ENCODE measurements at places on chromosomes 7 and 10.

GRCh38 chr10:68419376-68419775 is 12.3 kb upstream of the RUFY2 start:
- no peak for DNase-seq

GRCh38 chr10:30215623-30216022 is 133.5 kb downstream of the MTPAP start:
- DNase-seq: no peak

DNA sequence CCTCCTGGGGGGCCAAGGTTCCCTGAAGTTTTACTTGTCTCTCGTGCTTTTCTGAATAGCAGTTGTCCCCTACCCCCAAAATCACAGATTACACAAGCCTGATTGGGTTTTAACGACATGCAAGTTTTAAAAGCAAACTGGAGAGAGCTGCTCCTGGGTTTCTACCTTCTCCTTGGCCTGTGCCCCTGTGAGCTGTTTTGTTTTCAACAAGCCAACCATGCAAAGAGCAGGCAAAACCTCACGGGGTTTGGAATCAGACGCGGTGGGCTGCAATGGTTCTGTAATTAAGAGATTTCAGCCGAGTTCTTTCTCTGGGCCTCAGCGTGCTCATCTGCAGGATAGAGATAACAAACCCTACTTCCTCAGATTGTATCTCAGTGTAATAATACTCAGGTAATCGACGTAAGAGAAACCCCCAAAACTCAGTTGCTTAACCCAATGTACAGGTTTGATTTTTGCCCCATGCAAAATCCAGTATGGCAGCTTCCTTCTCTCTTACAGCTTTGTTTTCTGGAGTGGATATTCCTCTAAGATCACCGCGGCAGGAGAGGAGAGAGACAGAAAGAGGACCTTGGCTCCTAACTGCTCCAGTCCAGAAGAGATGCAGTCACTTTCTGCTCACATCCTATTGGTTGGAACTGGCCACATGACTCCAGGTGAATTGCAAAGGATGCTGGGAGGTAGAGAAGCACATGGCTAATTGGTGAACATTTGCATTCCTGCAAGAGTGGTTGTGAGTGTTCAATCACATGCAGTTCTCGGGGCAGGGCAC is 42.0 kb downstream of the MYL10 start:
- no peak for DNase-seq

GRCh38 chr7:109003742-109004141 is 434.1 kb downstream of the DNAJB9 start:
- DNase-seq: no peak

GRCh38 chr10:88616250-88616977 is 29.9 kb downstream of the LIPJ start:
- no peak for DNase-seq

GRCh38 chr10:9342885-9343570 is 1288.5 kb downstream of the GATA3 start:
- no peak for DNase-seq

DNA sequence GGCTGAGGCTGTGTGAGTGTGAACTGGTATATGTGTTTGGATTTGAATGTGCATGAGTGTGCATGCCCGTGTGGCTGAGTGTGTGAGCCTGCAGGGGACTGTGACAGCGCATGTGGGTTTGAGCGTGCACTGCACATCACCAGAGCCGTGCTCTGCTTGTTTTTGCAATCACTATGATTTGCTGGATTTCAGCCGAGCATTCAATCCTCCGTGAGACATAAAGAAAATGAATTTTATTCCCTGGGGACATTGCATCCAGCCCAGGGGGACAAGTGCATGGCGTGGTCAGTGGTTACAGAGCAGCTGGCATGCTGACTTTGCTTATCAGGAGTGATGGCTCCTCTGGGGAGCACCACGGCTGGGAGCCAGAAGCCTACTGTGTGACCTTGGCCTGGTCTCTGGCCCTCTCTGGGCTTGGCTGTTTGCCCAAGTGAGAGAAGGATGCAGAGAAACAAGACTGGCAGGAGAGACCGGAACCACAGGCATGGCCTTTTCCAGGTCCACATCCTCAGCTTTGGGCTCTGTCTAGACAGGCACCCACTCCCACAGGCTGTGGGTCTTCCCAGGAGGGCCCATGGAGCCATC is 160.2 kb upstream of the UNC5B start:
- no peak for DNase-seq

DNA sequence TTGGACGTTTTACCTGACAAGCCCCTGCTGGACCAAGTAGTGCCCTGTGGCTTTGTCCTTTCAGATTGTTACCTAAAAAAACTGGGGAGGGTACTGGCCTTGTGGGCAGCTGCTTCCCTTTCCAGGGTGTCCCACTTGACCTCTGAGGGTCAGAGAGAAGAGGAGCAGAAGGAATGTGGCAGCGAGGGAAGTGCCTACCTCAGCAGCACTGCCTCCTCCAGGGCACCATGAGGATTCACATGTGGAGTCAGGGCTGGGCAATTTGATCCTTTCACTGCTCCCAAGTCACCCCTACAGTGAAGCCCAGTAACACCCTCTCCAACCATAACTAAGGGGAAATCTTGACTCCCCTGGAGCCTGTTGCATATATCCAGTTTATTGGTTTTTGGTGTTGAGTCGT is 64.6 kb downstream of the ITGB1 start:
- DNase-seq: no peak

DNA sequence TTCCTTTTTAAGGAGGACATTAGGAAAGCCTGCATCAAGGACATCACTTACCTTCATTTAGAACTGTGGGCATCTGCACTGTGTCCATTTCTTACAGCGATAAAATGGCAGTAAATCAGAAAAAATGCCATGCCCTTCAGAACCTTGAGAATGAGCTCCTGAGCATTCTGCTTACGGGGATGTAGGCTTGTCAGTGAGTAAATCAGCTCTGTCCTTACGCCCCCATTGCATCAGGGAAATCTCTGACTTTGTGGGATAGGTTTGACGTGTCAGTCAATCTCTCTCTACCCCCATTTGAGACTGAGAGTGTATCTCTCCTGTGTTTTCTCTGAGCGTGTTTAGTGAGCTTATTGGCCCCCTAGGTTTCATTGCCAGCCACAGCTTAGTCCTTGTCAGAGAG is 837.1 kb downstream of the LRMDA start:
- no peak for DNase-seq

- no peak for DNase-seq
These were observed 71.5 kb downstream of the RHOBTB1 start for GRCh38 chr10:60872451-60872850.

GRCh38 chr10:132308587-132309470 is 1.1 kb upstream of the STK32C start:
- no peak for DNase-seq

DNA sequence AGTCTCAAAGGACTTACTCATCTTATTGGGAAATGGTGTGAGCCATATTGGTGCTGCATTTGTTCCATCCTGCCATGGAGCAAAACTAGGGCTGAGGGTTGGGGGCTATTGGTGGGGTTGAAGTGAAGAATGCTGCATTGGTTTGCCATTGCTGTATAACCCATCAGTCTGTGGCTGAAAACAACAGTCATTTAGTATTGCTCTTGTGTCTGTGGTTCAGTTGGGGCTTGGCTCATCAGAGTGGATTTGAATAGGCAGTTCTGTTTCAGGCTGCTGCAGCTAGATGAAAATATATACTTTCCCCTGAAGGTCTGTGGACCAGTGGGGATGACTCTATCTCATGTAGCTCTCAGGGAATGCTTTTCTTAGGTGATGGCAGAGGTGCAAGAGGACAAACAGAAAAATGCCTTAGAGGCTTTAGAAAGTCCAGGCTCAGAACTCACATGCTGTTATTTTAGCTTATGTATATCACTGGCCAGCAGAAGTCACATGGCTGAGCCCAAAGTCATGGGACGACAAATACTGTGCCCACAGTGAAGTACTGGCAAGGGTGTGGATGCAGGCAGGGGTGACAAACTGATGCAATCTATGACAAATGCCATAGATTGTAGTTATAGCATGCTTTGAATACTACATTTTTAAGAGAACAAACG is 15.2 kb upstream of the EXOC6 start:
- no peak for DNase-seq

GRCh38 chr7:74092321-74092963 is 8.8 kb downstream of the LIMK1 start:
- no peak for DNase-seq

- DNase-seq: no peak
These were observed 117.6 kb upstream of the LRGUK start for GRCh38 chr7:134009314-134010110.

GRCh38 chr7:83882551-83882950 is 233.6 kb upstream of the SEMA3E start:
- DNase-seq: no peak

- no peak for DNase-seq
These were observed 559.7 kb upstream of the MGMT start for GRCh38 chr10:128907155-128907941.

DNA sequence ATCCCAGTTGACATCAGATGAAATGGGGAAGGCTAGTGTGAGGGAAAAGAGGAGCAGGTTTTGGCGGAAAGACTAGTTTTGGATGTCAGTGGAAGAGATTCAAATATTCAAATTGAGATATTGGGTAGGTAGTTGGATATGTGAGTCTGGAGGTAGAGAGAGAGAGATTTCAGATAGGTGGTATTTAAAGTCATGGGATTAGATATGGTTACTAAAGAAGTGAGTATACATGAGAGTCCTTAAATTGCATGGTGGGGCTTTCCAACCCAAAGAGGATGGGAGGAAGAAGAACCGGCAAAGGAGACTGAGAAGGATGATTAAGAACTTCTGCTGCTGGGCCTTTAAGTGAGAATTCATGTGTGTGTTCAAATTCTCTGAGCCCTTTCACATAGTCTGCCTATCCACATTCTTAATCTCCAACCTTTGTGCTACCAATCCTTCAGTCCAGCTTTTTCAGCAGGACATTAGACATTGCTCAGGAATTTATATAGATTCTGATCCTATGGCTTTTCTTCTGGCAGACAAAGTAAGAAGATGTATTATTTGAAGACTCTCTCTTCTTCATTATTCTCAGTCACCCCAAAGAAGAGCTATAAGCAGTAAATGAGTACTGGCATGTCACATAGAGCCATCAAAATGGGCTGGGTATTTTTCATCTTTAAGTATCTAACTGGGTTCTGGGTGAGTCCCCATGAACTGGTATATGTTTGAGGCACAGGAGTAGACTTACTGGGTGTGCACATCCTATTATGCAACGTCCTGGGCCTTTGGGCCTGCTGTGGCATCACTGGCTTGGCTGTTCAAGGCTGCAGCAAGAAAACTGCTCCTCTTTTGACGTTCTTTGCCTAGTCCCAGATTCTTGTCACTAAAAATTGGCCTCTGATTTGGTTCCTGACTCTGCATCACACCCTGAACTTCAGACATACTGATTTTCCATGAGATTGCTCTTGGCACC is 33.6 kb downstream of the ST7 start:
- DNase-seq: no peak

- DNase-seq: no peak
These were observed 26.1 kb downstream of the ADGRA1 start for GRCh38 chr10:133113847-133114246.

DNA sequence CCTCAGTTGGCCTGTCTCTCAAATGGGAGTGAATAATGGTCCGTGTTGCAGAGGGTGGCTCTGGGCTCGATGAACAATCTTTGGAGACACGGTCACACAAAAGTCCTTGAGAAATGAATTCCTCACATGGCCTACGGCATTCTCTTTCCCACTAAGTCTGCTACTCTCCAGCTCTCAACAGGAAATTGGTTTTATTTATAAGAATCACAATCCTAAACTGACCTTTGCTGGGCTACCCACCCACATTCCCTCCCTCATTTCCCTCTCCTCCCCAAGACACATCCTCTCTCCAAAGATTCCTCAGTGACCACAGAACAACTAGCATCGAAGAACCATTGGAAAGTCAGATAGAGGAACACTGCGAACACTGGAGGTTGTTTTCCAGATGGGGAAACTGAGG is 4.7 kb downstream of the AFAP1L2 start:
- DNase-seq: no peak

DNA sequence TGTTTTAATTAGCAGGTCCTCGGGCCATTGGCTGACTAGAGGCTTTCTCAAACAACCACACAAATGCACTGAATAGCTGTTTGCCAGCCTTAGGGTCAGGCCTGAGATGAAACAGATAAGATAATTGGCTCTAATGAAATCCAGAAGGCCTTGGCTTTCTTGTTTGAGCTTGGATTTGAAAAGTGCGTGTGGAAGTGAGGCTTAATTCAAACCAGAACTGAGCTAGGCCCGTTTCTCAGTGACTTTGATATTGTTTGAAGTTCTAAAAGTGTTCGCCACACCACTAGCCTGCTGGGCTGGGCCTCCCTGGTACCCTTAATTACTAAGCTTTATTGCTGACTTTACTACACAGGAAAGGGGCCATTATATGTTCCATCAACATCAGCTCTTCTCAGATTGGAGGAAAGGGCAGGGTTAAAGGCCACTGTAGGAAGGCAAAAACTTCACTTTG is 270.6 kb downstream of the TWIST1 start:
- no peak for DNase-seq

- no peak for DNase-seq
These were observed 26.4 kb downstream of the SLC35B4 start for GRCh38 chr7:134290286-134290685.

DNA sequence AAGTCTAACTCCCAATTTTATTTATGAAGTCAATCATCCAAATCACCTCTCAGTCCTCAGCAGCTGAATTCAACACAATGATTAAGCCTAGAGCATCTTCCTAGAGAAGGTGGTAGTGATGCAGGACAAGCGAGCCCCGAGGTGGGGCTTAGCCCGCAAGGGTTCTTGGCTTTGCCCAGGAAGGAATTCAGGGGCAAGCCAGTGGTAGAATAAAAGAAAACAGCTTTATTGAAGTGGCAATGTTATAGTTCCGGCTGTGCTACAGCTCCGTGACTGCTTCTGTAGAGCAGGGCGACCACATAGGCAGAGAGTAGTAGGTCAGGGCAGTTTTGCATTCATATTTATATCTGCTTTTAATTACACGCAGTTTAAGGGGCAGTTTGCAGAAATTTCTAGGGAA is 18.1 kb downstream of the IL2RA start:
- DNase-seq: no peak

- DNase-seq: no peak
These were observed 166.5 kb downstream of the LSM5 start for GRCh38 chr7:32323712-32324111.

GRCh38 chr10:79182781-79183467 is 114.2 kb downstream of the ZMIZ1 start:
- DNase-seq: no peak

GRCh38 chr7:157009778-157010587 is 480 bp downstream of the MNX1 start:
- DNase-seq: peak; percentile 65

DNA sequence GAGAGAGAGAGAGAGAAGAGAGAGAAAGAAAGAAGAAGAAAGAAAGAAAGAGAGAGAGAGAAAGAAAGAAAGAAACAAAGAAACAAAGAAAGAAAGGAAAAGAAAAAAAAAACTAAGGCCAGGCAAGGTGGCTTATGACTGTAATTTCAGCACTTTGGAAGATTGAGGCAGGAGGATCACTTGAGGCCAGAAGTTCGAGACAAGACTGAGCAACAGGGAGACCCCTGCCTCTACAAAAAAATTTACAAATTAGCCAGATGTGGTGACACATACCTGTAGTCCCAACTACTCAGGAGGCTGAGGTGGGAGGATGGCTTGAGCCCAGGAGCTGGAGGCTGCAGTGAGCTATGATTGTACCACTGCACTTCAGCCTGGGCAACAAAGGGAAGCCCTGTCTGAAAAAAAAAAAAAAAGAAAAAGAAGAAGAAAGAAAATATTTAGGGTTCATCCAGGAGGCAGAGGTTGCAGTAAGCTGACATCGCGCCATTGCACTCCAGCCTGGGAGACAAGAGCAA is 2.8 kb downstream of the SERPINE1 start:
- DNase-seq: no peak

- DNase-seq: no peak
These were observed 8.5 kb downstream of the CLIP2 start for GRCh38 chr7:74297516-74298233.

- no peak for DNase-seq
These were observed 491.9 kb upstream of the PFKP start for GRCh38 chr10:2575460-2575859.

- no peak for DNase-seq
These were observed 11.8 kb downstream of the CTBP2 start for GRCh38 chr10:125148528-125148927.
